ENCODE measurements at places on chromosomes 1 and 21. TPM values are rescaled to one million over a fixed set of nuclear protein-coding genes. Genes with fewer than 3 reads are reported as not detected.

The SPRR5 gene
- not detected for total RNA-seq

The ILDR2 gene
- not detected for total RNA-seq

The YRDC gene
- 16.1 TPM for total RNA-seq

The ERG gene
- 1.1 TPM for total RNA-seq

The SPRR2E gene
- total RNA-seq = not detected

The RGS8 gene
- not detected for total RNA-seq

The LCE2A gene
- total RNA-seq = not detected

The C1orf226 gene
- total RNA-seq = 1.1 TPM

The DDR2 gene
- total RNA-seq = 65.0 TPM

The CFAP74 gene
- not detected for total RNA-seq

The ANKRD65 gene
- total RNA-seq = 2.2 TPM

The OLFM3 gene
- not detected for total RNA-seq

The ADARB1 gene
- 28.3 TPM for total RNA-seq

The TIMM17A gene
- total RNA-seq = 48.2 TPM

The TNFRSF4 gene
- total RNA-seq = 1.9 TPM

The IL20 gene
- total RNA-seq = not detected

The HAPLN2 gene
- total RNA-seq = 2.3 TPM

The KIF21B gene
- 0.16 TPM for total RNA-seq

The WDTC1 gene
- 23.5 TPM for total RNA-seq

The CELA3A gene
- not detected for total RNA-seq

The SLC9C2 gene
- 2.7 TPM for total RNA-seq
